Fibroblast of skin of abdomen (primary cell): ENCODE measurements at places on chromosomes 6 and 20.

GRCh38 chr6:73802366-73802765 is 106.4 kb downstream of the CD109 start:
- peak; percentile 47 for DNase-seq

DNA sequence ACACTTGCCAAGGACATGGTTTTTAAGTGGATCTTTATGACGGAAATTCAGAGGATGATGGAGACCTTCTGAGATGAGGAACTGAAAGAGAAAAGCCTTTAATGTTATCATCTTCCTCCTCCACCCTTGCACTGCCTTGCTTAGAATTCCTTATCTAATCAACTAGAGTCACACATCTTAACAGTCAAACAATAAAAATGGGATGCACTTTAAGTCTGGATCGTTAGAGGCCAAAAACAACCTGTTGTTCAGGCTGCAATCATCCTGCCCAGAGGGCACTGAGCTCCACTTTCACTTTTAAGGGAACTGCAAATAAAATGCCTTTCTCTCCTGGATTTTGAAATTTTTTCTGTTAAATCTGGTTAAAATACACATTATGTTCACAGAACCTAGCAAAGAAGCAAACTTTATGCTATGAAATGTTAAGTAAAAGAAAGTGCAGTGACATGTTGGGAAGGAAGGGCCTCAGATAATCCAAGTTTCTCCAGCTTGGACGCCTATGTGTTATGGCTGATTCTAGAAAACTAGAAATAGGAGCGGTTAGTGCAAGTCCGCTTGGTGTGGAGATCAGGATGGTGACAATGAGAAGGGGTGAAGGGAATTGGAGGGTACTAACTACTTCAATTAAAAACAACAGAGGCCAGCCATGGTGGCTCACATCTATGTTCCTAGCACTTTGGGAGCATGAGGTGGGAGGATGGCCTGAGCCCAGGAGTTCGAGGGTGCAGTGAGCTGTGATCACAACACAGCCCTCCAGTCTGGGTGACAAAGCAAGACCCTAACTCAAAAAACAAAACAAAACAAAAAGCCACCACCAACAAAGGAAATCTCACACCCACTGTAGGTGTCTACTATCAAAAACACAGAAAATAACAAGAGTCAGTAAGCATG is 66.4 kb upstream of the KIF13A start:
- no peak for DNase-seq

GRCh38 chr6:123925842-123926399 is 122.3 kb downstream of the NKAIN2 start:
- peak; percentile 26 for DNase-seq

DNA sequence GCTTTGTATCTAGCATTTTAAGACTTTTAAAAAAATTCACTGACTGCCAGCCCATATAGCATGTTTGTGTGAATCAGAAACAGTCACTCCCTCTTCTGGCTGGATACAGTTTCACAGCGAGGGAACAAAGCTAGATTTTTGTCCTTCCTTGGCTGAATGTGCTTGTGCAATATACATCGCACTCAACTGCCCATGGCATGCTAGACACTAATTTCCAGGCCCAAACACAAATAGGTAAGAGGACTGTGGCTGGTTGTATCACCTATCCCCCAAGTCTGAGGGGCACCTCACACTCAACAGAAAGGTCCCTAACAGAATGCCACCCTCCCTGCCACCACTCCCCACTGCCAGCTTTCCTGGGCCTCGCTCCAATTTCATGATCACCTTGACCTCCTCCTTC is 16.2 kb upstream of the BLCAP start:
- DNase-seq: no peak

- DNase-seq: no peak
Measured at GRCh38 chr6:126312013-126312665, 27.8 kb upstream of the CENPW start.

DNA sequence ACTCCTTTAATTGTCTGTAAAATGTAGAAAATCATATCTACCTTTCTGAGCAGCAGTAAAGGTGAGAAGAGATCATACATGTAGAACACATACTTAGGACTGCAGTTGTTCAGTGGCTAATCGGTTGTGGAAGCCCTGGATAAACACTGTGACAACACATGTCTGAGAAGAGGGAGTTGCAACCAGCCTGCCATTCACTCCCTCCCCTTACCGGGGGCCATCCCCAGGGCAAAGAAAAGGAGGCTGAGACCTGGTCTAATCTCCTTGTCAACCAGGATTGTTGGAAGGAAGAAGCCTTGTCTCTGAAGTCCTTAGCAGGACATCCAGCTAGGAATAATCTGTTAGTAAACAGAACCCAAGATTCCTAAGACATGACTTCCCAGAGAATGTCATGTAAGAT is 462.5 kb upstream of the AGPAT4 start:
- DNase-seq: no peak

DNA sequence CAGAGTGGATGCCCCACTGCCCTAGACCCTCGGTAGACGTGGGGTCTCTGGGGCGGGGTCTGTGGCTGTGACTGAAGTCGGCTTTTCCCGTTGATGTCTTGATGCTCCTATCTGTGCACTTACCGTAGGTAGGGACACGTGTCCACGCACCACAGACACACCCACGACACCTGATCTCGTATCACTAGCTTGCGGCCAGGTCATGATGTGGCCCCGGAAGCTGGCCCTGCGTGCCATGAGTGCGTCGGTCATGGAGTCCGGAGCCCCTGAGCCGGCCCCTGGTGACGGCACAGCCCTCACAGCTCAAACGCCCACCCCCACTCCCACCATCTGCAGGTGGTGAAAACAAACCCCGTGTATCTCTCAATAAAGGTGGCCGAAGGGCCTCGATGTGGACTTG is 33.9 kb upstream of the MRGBP start:
- DNase-seq: no peak

- DNase-seq: no peak
Measured at GRCh38 chr6:142246960-142247359, 54.8 kb upstream of the ADGRG6 start.

- DNase-seq: no peak
Measured at GRCh38 chr20:764255-764654, 4.0 kb downstream of the SLC52A3 start.

- DNase-seq: peak; percentile 41
Measured at GRCh38 chr20:38165089-38165965, at the start of gene TGM2. TSS of gene TGM2 (minus strand) at chr20:38165270. CDS start at chr20:38165198, 72 bp downstream.

GRCh38 chr6:152879681-152880080 is 103.2 kb downstream of the FBXO5 start:
- DNase-seq: no peak

GRCh38 chr20:53448426-53448825 is 145.2 kb downstream of the ZNF217 start:
- DNase-seq: no peak

- DNase-seq: no peak
Measured at GRCh38 chr6:12295558-12296254, 5.5 kb downstream of the EDN1 start.

DNA sequence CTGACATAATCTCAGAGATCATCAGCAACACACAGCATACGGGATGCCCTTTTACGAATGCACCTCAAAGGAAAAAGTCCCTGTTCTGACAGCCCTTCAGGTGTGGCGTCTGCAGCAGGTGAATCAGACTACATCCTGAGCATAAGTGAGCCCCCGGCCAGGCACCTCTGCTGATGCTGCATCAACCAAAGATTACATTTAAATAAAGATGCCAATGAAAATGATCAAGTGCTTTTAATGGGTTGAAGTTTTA is 58.7 kb downstream of the INSM1 start:
- no peak for DNase-seq

DNA sequence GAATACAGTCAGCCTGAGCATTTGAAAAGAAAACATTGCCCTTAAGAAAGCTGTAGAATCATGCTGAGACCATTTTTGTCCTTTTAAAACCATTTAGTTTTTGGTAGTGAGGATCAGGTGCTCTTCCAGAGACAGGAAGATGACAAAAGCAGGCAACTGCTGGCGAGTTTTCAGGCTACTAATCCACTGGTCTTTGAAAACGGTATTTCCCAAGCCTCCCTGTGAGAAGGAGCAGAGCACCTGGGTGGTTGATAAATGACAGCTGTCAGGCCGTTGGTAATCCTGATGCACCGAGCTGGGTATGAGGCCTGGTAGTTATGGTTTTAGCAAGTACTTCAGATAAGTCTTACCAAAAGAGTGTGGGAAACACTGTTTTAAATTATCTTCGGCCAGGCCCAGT is 10.1 kb upstream of the SEC63 start:
- DNase-seq: no peak

GRCh38 chr6:36539814-36540568 is 7.3 kb downstream of the STK38 start:
- no peak for DNase-seq

GRCh38 chr6:14371530-14371929 is 254.0 kb downstream of the CD83 start:
- DNase-seq: no peak

DNA sequence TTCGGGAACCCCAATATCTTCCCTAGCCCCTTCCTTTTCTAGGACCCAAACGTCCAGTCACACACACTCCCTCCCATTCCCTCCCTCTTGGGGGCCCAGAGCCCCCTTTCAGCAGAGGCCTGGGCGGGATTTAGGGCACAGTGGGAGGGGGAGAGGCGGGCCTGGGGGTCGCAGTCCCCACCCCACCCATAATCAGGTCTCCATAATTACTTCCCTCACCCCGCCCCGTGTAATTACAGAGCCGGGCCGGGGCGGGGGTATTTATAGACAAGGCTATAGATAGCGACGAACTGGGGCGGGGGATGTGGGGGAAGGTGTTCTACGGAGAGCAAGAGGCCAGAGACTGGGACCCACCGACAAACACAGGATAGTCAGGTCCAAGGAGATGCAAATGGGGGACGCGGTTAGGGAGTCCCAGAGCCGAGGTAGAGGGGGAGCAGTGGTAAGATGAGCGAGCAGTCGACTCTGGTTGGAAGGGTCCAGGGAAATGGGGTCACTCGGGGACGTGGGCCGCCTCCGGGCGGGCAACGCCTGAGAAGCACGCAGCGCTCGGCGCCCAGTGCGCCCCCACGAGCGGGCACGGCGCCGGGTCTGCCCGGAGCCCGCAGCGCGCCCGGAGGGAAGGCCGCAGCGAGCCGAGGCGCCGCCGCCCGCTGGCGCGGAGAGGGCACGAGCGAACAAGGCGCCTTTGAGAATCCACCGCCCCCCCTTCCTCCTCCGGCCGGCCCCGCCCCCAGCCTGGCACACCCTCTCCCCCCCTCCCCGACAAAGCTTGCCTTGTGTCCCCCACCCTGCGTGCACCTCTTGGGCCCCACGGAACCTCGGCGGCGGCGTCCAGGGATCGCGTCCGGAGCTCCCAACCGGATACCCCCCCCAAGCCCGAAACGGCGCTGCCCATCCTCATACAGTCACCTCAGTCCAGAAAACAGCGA is 670 bp upstream of the COL11A2 start:
- DNase-seq: no peak

DNA sequence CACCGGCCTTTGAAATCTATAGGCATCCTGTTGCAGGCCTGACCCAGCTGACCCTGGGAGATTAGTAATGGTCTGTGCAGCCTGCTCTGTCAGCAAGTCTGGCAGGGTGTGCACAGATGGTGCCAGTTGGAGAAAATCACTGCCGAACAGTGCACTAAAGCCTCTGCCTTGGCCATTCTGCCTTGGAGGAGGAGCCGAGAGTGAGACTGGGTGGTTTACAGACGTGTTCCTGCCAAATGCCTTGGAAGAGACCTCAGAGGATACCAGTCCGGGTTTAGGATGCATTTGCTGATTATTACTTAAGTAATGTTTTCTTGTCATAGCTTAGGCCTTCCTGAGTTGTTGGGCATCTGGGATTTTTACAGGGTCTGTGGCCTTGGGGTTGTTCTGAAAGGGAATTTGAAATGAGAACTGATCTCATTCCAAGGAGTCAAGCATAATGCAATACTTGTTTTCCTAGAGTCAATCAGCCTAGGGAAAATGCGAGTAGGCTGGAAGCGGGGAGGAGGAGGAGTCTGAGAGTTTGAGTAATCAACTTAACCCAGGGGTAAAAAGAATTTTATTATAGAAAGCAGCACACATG is 292.1 kb downstream of the SOX4 start:
- peak; percentile 96 for DNase-seq
